ENCODE measurements at places on chromosomes 7 and 10.

DNA sequence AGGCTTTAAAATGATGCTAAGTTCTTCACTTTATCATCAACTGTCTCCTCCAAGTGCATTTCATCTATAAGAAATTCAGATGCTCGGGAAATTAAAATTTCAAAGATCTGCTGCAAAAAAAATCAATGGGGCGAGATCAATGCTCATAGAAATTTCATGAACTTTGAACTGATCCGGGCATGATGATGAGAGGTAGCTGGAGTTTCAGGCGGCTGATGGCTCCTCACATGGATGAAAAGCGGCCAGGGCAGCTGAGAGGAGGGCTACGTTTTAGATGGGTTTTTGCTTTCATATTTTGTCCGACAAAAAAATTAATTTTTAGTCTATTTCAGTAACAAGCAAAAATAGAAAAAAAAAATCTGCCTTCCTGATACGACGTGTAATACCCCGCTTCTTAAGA lies 109.9 kb downstream of the EBF3 start:
- no peak for DNase-seq

DNA sequence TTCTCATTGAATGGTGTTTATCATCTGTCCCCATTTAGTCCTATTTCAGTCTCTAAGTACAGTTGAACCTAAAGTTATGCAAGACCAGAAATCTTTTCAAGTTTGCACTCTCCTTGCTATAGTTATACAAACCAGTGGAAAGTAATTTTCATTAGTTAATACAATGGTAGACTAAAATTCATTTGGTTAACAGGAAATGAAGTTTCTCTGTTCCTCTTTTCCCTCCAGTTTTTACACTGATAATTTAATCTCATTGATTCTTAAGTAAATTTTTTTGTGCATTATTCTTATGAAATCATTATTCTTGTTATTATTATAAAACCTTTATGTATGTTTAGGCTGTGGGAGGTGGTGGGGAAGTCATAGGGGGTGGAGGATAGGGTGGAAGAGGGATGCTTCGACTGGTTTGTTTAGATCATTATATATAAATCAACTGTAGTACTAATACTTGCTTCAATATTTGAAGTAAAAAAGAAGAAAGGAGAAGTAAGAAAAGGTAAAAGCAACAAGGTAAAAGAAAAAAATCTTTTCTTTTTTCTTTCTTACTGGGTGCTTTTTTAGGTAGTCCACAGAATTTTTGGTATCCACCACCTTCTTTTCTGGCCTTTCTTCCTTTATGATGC lies 104.1 kb downstream of the GPR85 start:
- DNase-seq, result no peak

- DNase-seq, result no peak
Measured at GRCh38 chr7:80890426-80891258, 28.2 kb downstream of the SEMA3C start.

DNA sequence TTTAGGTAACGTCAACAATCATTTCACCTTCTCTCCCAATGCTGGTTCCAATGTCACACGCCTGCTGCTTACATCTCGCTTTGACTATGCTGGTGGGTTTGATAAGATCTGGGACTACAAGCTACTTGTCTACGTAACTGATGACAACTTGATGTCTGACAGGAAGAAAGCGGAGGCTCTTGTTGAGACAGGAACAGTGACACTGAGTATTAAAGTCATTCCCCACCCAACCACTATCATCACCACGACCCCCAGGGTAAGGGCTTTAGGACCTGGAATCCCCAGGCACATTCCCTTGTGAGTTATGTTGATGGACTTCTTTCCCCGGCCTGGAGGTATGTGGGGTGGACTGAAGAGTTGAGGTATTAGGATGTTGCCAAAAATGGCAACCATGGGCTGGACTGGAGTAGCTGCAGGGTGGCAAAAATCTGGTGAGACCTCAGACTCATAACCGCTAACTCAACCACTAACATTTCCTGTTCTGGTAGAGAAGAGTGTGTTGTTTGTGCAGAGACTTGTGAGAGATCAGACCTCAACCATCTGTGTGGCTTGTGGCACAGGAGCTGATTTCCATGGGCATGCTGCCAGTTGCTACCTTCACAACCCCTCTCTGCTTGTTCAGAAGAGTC lies 59.2 kb downstream of the CDHR3 start:
- peak; percentile 82 for DNase-seq

- DNase-seq, result no peak
Measured at GRCh38 chr7:98398567-98399372, 2.1 kb downstream of the BAIAP2L1 start.

DNA sequence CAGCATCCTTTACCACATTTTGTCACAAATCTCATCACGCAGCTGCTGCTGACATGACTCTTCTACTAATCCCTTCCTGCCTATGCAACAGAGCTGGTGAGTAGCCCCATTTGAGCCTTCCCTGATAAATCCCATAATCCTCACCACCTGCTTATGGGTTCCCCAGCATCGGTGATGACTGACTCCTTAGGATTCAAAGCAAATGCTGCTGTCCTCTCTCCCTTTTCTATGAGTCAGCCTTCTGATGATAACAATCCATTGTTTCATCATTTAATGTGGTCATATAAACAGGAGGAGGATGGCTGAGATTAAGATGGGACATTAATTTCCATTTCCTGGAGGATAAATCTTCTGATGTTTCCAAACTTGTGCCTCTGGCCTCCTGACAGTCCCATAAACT lies 73.4 kb downstream of the SORCS1 start:
- no peak for DNase-seq

DNA sequence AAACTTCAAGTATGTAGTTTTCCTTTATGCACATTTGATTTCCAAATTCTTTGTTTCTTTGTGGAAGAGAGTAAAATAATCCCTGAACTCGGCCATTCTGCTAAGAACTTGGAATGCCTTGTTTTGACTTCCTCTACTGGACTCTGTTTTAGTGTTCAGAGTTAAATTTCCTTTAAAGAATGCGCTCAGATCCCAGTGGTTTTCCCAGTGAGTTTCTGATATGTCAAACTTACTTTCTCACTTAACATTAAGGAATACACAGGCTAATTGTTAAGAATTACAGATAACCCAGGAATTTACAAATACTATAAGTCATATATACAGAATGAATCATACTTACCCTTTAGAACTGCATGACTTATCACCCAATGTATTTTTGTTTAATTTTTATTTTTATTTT lies 1067.6 kb upstream of the CELF2 start:
- no peak for DNase-seq

DNA sequence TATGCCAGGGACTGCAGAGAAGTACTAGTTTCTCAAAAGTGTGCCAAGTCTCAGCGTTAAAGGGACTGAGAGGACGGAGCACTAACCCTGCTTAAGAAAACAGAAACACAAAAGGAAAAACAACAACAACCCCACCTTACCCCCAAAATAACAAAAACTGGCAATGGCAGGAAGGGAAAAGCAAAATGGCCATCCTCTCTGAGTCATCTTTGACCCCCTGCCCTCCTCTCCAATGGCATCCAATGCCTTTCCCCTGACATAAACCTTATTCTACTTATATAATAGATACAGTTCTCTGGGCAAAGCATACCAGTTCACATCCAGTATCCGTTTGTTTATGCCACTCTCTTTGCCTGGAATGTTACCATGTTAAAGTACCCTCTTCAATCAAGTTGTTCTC lies 1.6 kb downstream of the POLR1F start:
- no peak for DNase-seq

- DNase-seq, result no peak
Measured at GRCh38 chr7:134364619-134365037, 47.9 kb upstream of the SLC35B4 start.

- DNase-seq, result no peak
Measured at GRCh38 chr7:129865093-129865924, 87.5 kb downstream of the UBE2H start.

GRCh38 chr7:122300211-122300932 lies 4.2 kb downstream of the FEZF1 start:
- DNase-seq, result no peak

DNA sequence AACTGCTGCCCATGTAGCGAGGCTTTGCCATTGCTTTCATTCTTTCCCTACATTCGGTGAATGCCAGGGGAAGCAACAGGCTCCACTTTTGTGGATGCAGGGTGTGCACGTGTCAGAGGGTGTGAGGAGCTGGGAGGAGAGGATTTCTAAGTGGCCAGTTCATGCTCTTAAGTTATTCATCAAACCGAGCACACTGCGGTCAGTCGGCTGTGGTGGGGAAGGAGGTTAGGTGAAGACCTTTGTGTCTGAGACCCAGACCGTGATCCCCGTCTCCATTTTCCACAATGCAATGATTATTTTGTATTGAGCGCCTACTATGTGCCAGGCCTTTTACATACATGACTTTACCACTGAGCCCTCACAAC lies 438.6 kb upstream of the GALNT17 start:
- no peak for DNase-seq

DNA sequence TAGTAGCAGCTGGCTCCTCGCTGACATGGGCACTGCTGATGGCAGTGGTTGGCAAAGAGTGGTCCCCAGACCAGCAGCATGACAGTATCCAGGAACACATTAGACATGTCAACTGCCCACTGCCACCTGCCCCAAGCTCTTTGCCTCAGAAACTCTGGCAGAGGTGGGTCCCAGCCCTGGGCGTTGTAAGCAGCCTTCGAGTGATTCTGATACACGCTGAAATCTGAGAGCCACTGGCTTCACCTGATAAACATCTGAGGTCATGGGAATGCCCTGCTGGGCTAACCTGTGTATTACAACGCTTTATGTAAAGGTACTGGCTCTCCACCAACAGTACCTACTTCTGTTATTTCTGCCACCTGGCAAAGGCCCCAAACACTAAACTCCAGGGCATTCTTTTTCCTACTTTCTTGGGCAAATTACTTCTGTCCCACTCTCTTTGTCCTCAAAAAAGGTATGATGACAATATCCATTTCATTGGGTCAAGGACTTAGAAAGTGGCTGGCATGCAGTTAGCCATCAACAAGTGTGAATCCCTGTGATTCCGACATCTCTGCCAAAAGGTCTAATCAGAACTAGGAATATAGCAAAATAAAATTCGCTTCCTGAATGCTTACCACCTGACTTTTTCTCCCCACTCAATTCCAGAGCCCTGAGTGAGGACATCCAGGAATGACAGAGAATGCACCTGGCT lies 9.2 kb downstream of the SGMS1 start:
- no peak for DNase-seq

DNA sequence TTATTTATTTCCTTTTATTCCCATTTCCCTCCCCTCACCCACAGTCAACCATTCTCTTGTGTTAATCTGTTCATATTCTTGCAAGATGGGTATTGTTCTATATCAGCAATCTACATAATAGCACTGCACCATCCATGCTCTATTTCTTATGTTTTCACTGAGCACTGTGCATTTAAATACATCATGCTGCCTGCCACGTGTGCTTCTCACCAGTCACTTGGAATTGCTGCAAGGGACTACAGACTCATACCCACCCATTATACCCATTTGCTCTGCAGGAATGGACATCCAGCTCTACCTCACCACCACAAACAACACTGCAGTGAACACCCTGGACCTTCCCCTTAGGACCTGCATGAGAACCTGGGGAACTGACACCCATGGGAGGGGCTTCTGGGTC lies 20.8 kb downstream of the DLG5 start:
- DNase-seq, result no peak

DNA sequence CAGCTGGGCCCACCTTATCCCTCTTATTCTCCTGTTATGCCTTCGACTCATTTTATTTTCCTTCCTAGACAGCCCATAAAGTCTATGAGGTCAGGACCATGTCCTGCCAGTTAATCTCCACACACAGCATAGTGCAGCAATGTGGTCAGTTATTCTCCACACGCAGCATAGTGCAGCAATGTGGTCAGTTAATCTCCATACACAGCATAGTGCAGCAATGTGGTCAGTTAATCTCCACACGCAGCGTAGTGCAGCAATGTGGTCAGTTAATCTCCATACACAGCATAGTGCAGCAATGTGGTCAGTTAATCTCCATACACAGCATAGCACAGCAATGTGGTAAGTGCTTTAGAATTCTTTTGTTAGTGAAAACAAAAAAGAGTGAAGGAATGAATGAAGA lies 77.8 kb downstream of the TEX36 start:
- DNase-seq, result no peak

DNA sequence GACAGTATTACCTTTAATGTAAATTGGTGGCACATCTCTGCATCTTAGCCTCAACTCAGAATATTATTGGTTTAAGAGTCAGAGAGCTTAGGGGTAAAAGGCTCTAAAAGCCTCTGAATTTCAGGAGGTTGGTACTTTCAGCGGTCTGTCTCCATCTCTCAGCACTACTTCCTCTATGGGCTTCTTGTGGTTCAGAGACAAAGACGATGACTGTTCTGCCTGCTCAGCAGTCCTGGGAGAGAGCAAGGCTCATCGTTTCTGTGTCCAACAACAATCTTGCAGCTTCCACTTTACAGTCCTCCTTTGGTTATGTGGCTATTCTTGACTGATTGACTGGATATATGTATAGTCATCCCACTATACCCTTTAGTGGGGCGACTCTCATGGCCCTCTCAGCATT lies 394.7 kb downstream of the AUTS2 start:
- DNase-seq, result no peak

DNA sequence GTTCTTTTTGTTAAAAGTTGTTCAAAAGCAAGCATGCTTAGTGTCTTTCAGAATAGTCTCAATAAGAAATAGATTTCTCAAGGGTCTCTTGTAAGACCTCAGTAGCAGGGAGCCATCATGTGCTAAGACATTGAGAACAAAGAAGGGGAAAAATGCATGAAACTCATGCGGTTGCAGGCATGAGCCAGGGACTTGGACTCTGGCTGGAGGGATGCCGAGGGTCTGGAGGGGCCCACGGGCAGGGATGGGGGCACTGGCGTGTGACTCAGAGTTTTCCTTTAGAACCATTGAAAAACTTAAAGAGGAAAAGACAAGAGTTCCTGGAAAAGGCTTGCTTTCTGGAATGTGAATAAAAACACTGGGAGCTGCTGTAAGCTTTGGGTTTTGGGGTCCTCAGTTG lies 253.3 kb downstream of the CCDC3 start:
- DNase-seq, result no peak

- DNase-seq, result no peak
Measured at GRCh38 chr10:112986544-112987190, 36.6 kb downstream of the TCF7L2 start.

- DNase-seq, result no peak
Measured at GRCh38 chr7:15751191-15751701, 64.8 kb upstream of the MEOX2 start.

DNA sequence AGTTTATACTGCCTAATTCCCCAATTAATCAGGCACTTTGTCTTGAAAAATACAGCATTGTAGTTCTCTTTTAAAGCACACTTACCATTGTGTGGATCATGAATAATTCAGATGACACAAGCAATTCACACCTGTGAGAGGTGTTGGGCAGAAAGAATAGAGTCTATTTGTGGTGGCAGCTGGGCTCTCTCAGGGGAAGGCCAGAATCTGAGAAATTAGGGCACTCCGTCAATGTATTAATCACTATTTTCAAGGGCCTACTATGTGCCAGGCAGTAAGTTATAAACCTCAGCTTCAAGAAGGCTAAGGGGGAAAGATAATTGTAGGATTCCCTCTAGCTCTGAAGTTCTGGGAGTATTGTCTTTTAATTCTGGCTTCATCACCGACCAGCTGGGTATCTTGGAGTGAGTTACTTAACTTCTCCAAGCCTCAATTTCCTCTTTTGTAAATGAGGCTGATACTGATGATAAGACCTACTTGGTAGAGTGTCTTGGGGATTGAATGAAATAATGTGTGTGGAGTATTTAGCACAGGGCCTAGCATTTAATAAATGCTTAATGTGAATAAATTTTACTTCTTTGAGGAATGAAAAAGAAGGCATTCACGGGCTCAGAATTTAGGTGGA lies 2.5 kb downstream of the CHN2 start:
- no peak for DNase-seq

GRCh38 chr10:90890347-90890746 lies 18.6 kb downstream of the RPP30 start:
- no peak for DNase-seq

Measured in central memory CD8-positive, alpha-beta T cell (primary cell).